ENCODE measurements at places on chromosomes 16 and 17.
A peak's percentile ranks its signal among the peaks of the same experiment; 100 is the strongest.

- peak; percentile 70 for DNase-seq
Observed at GRCh38 chr17:41548844-41549595, 20.9 kb upstream of the KRT19 start.

- no peak for DNase-seq
Observed at GRCh38 chr17:229709-230394, 48.4 kb upstream of the DOC2B start.

DNA sequence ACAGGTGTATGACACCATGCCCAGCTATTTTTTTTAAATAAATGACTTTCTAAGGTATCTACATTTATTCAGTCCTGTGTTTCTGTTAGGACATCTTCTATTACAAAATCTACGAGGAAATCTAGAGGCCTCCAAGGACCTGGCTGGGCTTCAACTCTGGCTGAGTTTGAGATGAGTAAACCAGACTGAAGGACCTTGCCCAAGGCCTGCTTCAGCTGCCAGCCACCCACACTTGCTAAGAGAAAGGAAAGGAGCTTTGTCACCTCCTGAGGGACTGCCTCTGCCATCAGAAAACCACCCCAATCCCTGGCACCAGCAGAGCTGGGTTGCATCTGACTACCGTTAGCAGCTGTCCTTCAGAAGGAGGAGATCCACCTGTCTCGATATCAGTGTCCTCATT lies 1.3 kb upstream of the MYO1D start:
- DNase-seq: no peak

GRCh38 chr16:57239107-57239506 lies 6.0 kb upstream of the ARL2BP start:
- DNase-seq: no peak

DNA sequence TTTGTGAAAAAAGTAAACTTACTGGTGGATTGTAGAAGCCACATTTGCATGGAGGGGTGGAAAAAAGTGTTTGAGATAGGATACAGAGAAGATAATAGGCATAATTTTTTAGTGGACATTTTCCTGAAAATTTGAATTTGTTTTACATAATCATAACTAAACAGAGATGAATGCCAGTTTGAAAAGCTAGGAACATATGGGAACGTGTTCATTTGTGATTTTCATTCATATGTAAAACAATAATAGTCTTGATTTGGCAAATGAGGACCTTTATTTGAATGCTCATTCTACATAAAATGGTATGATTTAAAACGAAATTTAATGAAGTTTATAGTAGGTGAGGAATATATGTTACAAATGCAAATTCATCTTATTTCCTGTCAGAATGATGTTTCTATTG lies 263.9 kb downstream of the BCAS3 start:
- DNase-seq: no peak

- DNase-seq: no peak
Observed at GRCh38 chr16:27450196-27450549, 48.2 kb downstream of the IL21R start.

DNA sequence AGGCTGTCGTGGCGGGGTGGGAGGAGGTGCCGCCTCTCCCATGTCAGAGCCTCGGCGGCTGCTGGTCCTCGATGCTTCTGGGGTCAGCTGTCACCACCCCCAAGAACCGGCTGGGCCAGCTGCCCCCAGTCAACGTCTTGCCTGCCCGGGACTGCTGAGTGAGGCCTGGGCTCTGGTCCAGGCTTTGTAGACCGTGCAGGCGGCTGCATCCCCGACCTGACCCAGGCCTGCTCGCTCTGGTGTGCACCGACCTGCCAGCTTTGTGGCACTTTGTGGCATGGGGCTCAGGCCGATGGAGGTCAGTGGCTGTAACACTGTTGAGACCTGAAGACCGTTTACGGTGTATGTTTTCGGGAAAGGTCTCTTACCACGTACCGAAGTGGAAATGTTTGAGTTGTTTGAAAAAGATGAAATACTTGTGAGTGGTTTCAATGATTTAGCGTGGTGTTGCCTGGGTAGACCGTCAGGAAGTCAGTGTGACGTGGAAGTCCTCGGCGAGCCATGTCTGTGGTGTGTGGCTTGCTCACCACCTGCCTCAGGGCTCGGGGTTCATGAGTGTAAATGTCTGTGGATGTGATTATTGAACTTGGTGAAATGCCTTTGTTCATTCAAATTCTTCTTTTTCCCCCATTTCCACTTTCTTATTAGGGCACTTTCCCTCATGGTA lies 53.2 kb upstream of the ZNF750 start:
- DNase-seq: peak; percentile 41

- DNase-seq: no peak
Observed at GRCh38 chr16:89606006-89606405, 7.4 kb upstream of the DPEP1 start.

DNA sequence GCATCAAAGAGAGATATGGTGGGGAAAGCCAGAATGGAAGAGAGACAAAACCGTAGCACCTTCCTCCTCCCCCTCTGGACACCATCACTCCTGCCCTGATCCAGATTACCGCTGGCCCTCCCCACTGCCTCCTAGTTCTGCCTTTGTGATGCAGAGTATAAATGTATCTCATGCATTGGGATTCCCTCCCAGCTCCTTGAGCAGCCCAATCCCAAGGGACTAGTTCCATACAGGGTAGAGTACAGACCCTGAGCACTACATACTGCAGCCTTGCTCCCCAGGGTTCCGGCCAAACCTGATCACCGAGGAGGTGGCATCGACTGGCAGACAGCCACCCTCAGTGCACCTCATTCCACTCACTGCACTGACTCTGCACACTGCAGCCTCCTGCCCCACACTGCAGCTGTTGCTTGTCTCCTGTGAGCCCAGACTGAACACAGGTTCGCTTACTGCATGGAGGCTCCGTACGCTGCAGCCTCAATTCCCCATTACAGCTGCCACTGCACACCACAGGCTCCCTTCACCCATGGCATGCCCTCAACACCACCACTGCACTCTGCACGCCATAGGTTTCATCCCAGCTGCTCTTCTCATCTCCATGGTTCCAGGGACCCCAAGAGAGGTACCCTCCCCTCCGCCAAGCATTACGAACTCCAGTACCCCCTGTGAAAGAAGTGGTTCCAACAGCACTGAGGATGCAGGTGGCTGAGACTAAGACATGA lies 1.7 kb upstream of the THRA start:
- DNase-seq: no peak

DNA sequence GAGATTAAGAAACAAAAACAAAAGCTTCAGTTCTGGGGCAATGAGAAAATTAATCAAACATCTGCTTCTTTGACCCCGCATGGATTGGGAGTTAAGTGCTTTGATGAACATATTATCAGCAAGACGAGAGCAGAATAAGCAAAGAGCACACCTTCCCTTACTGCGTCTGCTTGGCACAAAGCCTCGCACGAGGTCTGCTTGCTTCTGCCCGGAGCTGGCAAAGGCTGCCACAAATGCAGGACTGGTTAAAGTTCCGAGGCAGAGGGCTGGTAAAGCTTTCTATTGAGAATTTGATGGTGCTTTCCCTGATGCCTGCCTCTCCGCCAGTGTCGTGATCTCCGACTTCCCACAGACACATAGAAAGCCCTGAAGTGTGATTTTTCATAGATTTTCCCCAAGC lies 17.0 kb downstream of the VAT1L start:
- DNase-seq: no peak

DNA sequence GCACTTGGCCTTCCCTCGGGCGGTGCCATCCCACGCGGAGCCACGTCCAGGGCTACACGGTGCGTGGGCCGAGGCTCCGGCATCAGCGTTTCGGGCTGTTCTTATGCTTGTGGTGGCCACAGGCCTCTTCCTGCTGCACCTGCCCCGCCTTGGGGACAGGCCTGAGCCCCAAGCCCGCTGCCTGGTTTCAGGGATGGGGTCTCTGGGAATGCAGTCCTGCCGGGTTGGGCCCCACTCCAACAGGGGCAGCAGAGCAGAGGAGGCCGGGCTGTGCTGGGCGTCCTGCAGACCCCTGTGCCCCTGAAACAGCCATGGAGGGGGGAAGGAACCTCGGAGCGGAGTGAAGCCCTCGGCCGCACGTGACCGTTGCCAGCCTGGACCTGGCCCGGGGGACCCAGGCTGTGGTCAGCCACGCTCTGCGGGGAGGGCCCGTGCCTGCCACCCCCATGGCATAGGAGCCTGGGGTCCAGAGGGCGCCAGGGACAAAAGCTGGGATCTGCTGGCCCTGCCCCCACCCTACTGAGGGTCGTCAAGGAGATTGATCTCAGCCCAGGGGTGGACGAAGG lies 453 bp upstream of the WFIKKN1 start:
- DNase-seq: no peak

DNA sequence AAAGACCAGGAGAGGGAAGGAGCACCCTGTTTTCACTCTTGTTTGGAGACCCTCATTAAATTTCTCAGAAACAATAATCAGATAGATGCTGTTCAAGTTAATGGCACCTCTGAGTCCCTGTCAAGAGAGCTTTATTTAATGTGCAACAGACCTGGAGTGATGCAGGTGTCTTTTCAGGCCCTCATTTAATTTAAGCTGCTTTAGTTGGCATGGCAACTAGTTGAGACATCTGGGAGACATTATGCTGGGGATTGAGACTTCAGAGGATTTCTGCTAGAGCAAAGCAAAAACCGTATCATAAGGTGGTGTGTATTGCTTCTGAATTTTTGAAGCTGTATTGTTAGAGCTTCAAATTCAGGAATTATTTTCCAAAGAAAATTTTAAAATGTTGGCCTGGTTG lies 108.5 kb downstream of the NLK start:
- DNase-seq: no peak

GRCh38 chr17:7444682-7445618 lies at the start of gene CHRNB1:
Gene CHRNB1, plus strand, starts transcription at chr17:7445061. Its CDS starts 67 bp downstream, at chr17:7445128.
- DNase-seq: no peak

GRCh38 chr17:67248291-67248690 lies 3.3 kb upstream of the HELZ start:
- no peak for DNase-seq

DNA sequence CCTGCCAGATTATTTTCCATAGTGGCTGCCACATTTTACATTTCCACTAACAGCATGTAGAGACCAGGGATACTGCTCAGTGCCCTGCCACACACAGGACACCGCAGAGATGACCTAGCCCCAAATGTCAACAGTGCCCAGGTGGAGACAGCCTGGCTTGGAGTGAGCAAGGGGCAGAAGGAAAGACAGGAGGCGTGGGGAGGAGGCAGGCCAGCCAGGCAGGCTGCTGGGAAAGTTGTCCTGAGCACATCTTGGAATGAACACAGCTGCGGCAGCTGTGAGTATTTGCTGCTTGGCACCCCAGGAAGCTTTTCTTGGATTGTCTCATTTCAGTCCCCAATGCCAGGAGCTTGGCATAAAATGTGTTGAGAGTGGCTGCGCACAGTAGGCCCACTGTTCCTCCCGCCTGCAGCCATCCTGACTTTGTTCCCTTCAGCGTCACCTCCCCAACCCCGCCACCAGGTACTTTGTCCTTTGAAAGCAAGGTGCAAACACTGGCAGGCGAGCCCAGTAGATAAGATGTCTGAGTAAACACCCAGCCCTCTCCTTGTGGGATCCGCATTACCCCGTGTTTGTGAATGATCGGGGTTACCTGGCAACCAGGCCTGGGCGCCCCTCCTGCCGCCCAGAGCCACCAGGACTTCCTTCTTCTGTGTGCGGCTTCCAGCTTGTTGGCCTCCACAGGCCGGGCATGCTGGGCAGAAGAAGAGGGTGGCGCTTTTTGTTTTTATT lies 114.0 kb downstream of the CMIP start:
- DNase-seq: no peak

DNA sequence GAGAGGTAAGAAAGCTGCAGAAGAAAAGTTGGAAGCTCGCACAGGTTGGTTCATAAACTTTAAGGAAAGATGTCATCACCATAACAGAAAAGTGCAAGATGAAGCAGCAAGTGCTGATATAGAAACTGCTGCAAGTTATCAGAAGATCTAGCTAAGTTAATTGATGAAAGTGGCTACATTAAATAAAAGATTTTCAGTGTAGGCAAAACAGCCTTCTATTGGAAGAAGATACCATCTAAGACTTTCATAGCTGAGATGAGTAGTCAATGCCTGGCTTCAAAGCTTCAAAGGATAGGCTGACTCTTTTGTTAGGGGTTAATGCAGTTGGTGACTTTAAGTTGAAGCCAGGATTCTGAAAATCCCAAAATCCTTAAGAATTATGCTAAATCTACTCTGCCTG lies 24.0 kb downstream of the CYLD start:
- no peak for DNase-seq

DNA sequence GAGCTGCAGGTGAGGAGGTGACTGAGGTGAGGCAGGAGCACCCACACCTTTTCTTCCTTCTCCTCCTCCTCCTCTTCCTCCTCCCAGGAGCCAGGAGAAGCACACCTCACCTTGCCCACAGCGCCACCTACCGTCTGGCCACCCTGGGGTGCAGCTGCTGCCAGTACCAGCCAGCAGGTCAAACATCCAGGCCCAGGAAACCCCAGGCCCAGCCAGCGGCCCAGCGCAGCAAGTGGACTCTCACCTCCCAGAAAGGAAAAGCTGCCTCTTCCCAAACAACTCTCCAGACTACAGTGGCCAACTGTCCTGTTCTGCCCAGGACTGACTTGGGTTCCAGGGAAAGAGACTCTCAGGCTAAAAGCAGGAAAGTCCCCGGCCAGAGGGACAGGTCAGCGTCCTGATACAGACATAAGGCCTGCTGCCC lies 22.7 kb downstream of the PEMT start:
- DNase-seq: peak; percentile 16

DNA sequence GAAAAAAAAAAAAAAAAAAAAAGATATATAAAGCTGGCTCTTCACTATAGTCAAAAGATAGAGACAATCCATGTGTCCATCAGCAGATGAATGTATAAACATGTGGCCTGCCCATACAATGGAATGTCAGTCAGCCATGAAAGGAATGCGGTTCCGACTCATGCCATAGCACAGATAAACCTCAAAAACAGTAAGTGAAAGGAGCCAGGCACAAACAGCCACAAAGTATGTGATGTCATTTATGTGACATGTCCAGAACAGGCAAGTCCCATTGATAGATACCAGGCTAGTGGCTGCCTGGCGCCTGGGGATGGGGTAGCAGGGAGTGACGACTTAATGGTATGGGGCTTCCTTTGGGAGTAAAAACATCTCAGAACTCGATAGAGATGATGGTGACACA lies 155.7 kb downstream of the CMIP start:
- DNase-seq: no peak

DNA sequence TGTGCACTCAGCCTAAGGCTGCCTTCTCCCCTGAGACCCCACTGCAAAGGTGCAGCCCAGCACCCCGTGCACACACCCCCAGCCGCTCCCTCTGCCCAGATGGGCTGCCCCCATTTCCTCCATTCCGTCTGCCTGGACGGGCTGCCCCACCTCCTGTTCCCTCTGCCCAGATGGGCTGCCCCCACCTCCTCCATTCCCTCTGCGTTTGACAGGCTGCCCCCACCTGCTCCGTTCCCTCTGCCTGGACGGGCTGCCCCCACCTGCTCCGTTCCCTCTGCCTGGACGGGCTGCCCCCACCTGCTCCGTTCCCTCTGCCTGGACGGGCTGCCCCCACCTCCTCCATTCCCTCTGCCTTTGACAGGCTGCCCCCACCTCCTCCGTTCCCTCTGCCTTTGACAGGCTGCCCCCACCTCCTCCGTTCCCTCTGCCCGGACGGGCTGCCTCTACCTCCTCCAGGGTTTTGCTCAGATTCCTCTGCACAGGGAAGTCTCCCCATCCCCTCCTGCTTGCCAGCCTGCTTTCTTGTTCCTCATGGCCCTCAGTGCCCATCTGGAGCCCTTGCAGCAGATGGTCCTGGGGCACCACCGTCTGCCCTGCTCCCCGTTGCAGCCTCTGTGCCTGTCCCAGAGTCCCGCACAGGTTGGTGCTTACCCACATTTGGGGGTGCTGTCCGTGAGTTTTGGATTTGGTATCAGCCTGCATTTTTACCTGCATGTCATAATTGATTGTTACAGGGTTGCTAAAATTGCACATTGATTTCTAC lies 23.4 kb upstream of the IL17C start:
- no peak for DNase-seq
